ENCODE measurements at places on chromosomes 2 and 18.

DNA sequence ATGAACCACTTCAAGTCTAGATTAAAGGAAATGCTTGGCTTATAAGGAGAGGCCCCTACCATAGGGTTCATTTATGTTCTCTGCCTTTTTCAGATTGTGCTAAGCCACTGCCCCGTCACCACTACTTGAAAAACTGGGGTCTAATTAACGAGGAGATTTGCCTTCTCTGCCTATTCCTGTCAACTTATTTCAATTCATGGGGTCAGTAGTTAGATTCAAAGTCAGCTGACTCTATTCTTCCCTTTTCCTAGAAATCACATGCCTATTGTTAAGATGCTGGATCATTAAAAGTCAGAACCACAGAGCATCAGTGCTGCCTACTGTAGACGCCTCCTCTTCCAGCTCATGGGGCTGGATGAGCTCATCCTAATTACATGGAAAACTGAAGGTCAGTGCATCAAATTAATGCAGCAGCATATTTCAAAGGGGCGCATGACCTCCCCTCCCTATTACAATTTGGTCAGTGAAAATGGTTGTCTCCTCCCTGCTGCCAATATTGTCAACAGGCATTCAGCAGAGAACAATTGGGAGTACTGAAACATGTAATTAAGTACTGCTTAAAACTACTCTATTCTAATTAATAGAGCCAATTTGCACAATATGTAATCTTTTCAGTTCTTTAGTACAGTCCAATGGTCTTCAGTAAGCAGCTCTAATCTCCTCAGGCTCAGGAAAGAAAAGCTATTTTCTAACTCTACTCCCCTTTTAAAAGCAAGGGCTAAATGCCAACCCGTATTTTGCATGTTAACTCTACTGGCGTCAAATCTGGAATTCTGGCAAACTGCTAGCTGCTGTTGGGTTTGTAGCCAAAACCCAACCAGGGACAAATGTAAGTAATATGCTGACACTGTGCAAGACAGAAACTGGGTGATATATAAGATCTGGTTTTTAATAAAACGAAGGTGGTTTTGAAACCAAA is 117.4 kb upstream of the ITGB6 start:
- no peak for DNase-seq

DNA sequence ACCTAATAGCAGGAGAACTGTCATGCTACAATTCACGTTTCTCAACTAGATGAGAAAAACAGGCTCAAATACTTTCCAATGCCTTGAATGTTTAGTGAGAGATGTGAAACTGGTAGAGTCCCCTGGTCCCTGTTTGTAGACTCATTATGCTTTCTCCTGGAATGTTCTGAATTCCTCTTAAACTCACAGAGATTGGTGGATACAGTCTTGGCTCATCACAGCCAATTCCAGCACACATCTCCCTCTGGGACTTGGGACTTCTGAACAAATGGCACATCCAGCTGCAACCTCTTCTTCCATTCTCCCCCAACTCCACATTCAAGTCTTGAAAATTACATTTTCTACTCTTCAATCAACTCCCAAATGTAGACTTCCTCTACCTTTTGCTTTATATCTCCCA is 58.4 kb upstream of the NT5C1B start:
- no peak for DNase-seq

GRCh38 chr2:17231394-17231965 is 286.8 kb downstream of the RAD51AP2 start:
- no peak for DNase-seq

DNA sequence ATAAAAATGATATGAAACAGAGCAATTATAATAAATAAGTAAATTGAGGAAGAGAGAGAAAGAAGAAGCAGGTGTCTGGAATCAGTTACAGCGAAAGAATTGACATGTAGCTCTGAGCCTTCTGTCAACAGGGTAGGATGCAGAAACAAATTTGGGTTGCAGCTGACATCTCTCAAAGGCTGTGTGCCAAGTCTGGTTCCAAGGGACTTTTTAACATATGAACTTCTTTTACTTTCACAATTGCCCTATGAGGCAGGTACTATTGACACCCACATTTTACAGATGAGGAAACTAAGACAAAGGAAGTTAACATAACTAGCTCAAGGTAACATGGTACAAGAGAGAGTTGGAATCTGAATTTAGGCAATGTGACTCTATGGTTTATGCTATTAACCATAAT is 260.0 kb downstream of the ASXL3 start:
- DNase-seq, result no peak

- DNase-seq, result no peak
These were observed 348.7 kb upstream of the HS6ST1 start for GRCh38 chr2:128667391-128667790.

- DNase-seq, result no peak
These were observed 287.9 kb upstream of the VRK2 start for GRCh38 chr2:57758686-57759085.

DNA sequence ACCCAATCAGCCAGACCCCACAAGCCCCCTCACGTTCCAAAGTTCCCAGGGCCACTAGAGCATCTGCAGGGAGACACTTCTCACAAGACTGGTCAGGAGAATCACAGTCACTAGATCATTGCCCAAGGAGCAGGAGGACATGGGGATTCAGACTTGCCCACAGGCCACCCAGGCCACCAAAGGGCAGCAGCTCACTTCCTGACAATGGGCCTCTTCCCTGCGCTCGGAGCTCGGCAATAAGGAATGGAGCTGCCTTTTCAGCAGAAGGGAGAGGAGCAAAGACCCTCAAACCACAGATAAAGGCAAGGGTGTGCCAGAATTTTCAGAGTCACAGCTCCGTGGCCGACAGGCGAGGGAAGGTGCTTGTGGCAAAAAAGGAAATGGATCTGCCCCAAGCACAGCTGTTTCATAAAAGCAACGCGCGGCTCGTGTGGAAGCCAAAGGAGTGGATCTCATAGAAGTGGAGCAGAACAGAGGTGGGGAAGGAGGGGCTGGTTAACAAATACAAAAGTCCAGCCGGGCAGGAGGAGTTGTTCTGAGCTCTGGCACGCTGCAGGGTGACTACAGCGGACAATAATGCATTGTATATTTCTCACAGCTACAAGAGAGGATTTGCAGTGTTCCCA is 72.1 kb downstream of the EDAR start:
- no peak for DNase-seq

GRCh38 chr2:177187631-177188312 is 24.8 kb upstream of the HNRNPA3 start:
- DNase-seq, result no peak

DNA sequence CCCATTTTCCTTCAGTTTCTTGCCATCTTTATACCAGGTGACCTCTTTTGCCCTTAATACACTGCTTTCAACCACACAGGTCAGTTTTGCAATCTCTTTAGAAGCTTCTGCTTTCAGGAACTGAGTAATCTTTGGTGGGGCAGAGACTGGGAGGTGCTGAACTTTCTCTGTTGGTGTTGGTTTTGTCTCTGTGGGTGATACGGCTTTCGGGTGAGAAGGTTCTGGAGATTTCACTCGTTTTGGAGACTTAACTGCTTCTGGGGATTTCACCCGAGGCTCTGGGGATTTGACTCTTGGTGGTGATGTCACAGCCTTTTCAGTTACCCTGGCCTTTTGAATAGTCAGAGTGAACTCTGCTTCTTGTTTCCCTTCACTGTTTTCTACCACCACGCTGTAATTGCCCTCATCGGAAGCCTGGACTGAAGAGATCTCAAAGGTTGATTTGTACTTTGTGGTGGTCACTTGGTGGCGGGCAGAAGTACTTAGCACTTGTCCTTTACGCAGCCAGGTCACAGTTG is 50.4 kb downstream of the PLEKHA3 start:
- peak; percentile 44 for DNase-seq

- no peak for DNase-seq
These were observed 42.5 kb downstream of the MOB4 start for GRCh38 chr2:197558393-197558792.

- no peak for DNase-seq
These were observed 142.9 kb upstream of the SH3BP4 start for GRCh38 chr2:234808907-234809306.

DNA sequence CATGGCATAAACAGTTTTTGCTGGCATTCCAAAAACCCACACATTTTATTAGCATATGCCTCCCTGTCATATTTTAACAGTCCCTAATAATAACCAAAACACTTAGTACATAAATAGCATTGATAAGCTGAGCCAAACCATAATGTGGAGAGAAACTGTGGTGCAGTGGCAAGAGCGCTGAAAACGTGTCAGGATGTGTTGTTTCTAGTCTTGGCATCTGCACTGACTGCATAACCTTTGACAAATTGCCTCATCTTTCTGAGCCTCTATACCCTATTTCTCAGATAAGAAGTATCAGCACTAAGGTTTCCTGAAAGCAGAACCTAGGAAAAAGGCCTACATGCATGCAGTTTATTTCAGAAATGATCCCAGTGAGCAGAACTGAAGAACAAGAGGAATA is 41.4 kb downstream of the RAD51AP2 start:
- peak; percentile 21 for DNase-seq

GRCh38 chr2:160415991-160416390 is 77.6 kb downstream of the RBMS1 start:
- no peak for DNase-seq

DNA sequence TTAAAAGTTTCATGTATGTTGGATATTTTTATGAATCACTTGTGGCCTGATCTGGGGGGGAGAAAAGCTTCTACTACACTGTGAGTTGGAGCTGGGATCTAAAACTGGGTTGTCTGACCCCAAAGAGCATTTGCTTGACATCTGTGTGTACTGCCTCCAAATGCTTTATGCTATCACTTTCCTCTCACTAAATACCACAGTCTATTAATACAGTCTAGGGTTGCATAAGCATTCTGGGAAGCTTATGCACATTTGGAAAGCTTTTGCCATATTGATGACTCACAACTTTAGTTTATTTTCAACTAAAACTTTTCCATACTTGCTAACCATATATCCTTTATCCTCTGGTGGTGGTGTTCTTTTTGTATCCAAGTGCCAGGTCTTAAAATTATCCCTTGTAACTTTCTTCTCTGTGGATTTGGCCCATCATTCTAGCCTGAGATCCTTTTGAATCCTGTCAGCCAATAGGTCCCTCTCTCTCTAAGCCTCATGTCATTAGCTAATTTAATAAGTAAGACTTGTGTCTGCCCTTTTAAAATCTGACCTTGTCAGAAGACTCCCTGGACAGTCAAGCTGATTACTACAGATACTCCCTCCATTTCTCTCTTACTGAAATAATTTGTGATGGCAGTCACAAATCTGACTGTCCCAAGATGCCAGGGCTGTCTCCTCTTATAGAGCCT is 72.7 kb downstream of the NXPH2 start:
- peak; percentile 85 for DNase-seq

- no peak for DNase-seq
These were observed 42.9 kb downstream of the FECH start for GRCh38 chr18:57543560-57543959.

DNA sequence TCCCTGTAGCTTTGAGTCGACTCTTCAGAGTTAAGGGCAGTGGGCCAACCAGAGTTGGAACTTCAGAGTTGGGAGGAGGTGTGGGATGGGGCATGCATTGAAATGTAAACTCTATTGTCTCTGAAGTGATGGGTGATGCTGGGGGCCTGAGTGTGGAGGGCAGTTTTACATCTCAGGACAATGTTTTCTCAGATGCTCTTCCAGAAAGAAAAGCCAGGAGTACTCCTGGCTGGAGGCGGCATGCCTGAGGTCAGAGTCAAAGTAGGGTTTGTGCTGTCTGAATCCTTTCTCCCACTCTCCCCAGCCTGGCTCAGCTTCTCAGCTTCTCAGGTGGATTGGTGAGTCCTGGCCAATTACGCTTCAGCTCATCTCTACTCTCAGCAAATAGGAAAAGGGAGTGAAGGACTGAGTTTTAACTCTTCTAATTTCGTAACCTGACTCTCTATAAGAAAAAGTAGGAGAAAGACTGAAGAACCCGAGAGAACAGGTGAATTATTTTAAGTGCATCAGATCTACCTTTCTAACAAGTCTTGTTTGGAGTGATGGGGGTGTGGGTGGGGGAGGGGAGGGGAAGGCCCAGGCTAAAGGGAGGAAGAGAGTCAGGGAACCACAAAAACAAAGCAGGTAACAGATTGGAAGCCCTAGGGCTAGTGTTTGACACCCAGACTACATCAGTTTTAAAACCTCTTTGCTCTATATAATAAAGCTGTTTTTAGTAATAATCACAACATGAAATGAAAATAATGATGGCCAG is 107.5 kb upstream of the PELI1 start:
- no peak for DNase-seq

- DNase-seq, result peak; percentile 90
These were observed 993.1 kb downstream of the TSN start for GRCh38 chr2:122748552-122749011.

- no peak for DNase-seq
These were observed 102.1 kb downstream of the MEIS1 start for GRCh38 chr2:66536997-66537396.

- peak; percentile 96 for DNase-seq
These were observed 617 bp upstream of the ZBTB14 start for GRCh38 chr18:5295981-5296705.

GRCh38 chr2:33457556-33458247 is 18.7 kb upstream of the RASGRP3 start:
- DNase-seq, result peak; percentile 25

DNA sequence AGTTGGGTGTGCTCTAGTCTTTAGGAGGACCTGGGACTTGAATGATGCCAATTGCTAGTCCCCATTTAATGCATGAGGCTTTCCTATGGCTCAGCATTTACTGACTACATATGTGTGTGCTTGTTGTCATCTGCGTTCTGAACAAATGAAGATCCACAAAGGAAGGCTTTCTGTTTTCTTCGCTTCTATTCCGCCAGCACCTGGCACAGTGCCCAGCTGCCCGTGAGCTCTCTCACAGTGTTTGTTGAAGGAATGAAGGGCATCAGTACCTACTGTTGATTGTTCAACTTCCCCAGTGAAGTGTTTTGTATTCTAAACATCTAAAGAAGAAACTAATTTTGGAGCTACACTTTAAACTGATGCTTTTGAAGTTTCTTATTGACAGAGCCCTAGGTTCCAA is 122.4 kb upstream of the LINC00305 start:
- no peak for DNase-seq

- DNase-seq, result no peak
These were observed 194.0 kb downstream of the ACTR3 start for GRCh38 chr2:114083717-114084387.

DNA sequence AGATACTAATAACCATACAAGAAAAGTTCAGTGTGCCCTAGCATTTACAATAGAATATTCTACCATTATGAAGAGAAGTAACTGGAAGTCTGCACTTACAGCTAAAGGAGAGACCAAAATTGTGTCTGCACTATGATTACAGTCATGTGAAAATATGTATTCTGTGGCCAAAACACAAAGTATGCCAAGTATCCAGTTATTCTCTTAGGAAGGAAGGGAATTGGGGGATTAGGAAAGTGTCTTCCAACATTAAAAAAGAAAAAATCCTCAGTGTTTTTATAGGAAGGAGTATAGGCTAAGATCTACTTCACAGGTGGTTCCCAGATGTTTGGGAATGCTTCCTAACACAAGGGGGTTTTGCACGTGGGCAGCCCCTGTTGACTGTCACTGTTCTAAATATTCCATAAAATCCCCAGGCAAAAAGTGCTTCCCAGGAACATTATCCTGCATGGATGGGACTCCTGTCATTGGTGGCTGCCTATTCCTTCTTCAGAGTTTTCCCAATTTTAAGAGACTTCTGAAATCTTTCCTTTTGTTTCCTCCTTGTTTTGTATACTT is 180.2 kb upstream of the KLHL29 start:
- no peak for DNase-seq
